ENCODE measurements at places on chromosomes 13 and 19.

DNA sequence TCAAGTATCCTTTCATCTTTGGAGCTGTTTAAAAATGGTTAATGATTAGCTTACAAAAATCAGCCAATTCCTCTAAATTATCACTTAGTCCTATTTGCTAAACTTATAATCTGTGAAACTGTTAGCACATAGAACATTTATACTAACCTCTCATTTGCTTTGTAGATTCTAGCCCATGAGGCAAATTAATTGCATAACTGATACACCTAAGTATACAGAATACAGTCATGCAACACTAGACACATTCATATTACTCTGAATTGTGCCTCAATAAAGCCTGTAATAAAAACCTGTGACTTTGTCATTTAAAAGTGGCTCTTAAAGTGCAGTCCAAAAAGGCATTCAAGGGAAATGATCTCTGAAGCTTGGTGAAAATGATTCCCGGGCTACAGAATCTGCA lies 21.0 kb downstream of the SERPINE3 start:
- H3K36me3 ChIP-seq = no peaks in the 10 kb centered on the region
- DNase-seq = no peak
- H3K27me3 ChIP-seq = no peaks in the 10 kb centered on the region
- H3K4me3 ChIP-seq = no peak overlapping the region

DNA sequence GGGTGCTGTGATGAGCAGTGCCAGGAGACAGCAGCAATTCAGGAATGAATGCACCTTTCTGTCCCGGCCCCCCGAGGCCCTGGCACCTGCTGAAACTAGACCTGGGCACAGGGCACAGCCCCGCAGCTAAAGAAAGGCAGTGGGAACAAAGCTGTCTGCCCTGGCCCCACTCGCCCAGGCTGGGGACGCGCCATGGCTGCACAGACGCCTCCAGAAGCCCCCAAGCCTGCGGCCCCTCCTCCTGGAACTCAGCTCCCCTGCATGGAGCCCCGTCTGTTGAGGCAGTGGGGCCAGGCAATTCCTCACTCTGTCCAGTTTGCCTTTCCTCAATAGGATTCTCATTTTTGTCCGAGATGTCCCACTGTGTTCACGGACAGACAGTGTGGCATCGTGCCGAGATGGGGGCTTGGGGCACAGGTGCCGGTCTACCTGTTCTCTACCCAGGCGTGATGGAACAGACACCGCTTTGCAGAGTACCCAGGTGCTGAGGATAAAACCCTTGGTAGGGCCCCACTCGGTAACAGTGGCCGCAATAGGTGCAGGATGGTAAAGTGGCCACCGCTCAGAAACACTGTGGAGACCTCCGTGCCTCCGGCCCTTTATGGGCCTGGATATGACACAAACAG lies 146.5 kb upstream of the SOX1 start:
- DNase-seq = no peak
- no peaks in the 10 kb centered on the region for H3K36me3 ChIP-seq
- H3K27ac ChIP-seq = no peak overlapping the region
- H3K4me1 ChIP-seq = no peaks in the 10 kb centered on the region

DNA sequence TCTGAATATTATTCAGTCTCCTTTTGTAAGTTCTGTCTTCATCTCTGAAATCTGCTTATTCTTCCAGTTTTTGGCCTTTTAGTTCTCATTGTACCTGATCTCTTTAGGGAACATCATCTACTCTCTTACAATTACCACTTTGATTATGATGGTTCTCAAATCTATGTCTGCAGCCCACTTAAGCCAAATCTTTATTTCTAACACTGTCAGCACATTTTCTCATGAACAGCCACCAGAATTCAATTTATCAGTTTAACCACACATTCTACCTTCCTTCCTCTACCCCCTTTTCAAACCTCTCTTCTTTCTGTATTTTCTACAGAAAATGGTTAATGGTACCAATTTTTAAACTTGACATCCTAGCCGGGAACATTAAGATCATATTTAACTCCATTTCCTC lies 175.3 kb downstream of the FGF14 start:
- no peak overlapping the region for H3K4me3 ChIP-seq
- DNase-seq = no peak
- H3K36me3 ChIP-seq = no peaks in the 10 kb centered on the region
- H3K27me3 ChIP-seq = no peaks in the 10 kb centered on the region

- H3K27ac ChIP-seq = no peak overlapping the region
- no peaks in the 10 kb centered on the region for H3K36me3 ChIP-seq
- no peaks in the 10 kb centered on the region for H3K27me3 ChIP-seq
- no peaks in the 10 kb centered on the region for H3K4me1 ChIP-seq
- no peak for DNase-seq
- H3K4me3 ChIP-seq = no peak overlapping the region
These were observed 8.2 kb downstream of the PHF11 start for GRCh38 chr13:49503951-49504350.

GRCh38 chr13:51451467-51452360 lies 1.1 kb downstream of the INTS6 start:
- H3K36me3 ChIP-seq = peaks cover 7% of the 10 kb centered on the region
- H3K4me3 ChIP-seq = peak overlapping the region; percentile 76
- no peaks in the 10 kb centered on the region for H3K27me3 ChIP-seq
- peaks cover 8% of the 10 kb centered on the region for H3K4me1 ChIP-seq

GRCh38 chr13:73039201-73040108 lies 19.4 kb upstream of the KLF5 start:
- H3K27me3 ChIP-seq = no peaks in the 10 kb centered on the region
- no peak overlapping the region for H3K4me3 ChIP-seq
- no peaks in the 10 kb centered on the region for H3K36me3 ChIP-seq

- no peak for DNase-seq
- H3K27ac ChIP-seq = no peak overlapping the region
- no peaks in the 10 kb centered on the region for H3K4me1 ChIP-seq
- no peaks in the 10 kb centered on the region for H3K36me3 ChIP-seq
- H3K27me3 ChIP-seq = no peaks in the 10 kb centered on the region
These were observed 11.7 kb downstream of the ZNF66 start for GRCh38 chr19:20787786-20788185.
